Mucosa of gallbladder (tissue), 1 donor: ENCODE measurements at places on chromosomes 1 and 21. TPM values are rescaled to one million over a fixed set of nuclear protein-coding genes. Genes with fewer than 3 reads are reported as not detected.

DNA sequence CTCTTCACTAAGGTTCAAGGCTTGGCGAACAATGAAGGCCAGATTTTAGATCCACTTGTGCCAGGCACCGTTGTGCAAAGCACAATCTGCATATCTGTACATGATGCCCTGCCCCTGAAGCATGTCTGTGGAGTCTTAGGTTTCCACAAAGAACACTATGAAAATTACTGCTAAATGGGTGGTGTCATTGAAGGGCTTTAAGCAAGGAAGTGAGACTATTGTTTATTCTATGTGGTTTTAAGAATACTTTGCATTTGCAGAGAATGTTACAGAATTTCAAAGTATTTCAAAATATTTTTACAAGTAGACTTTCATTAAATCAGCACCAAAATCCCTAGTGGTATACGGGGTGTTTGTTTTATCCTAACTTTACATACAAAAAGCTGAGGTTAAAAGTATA is 8.8 kb downstream of the TSEN15 start:
- DNase-seq = no peak

GRCh38 chr1:193681422-193681821 is 495.0 kb upstream of the B3GALT2 start:
- no peak for DNase-seq

RPE65 gene
- not detected for total RNA-seq

DNA sequence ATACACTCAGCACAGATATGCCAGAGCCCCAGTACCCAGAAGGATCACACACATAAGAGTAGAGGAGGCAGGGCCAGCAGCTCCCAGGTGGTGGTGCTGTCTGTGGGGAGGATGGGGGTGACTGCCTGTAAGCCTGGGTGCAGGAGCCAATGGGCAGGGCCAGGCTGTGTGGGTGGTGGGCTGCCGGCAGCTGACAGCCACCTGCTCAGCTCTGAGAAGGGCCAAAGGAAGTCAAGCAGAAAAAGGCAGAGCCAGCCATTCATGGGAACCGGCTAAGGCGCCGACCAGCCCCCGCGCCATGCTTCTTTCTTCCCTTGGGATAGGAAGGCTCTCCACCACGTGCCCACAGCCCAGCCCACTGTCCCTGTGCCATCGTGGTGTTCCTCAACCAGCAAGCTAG is 14.1 kb downstream of the PIK3C2B start:
- no peak for DNase-seq

- DNase-seq = no peak
Measured at GRCh38 chr1:61812916-61813315, 70.6 kb downstream of the PATJ start.

UBXN10 gene
- 2.3 TPM for total RNA-seq

LYSMD1 gene
- 11.5 TPM for total RNA-seq

GRCh38 chr1:153210206-153210605 is 7.0 kb downstream of the LELP1 start:
- no peak for DNase-seq

DNA sequence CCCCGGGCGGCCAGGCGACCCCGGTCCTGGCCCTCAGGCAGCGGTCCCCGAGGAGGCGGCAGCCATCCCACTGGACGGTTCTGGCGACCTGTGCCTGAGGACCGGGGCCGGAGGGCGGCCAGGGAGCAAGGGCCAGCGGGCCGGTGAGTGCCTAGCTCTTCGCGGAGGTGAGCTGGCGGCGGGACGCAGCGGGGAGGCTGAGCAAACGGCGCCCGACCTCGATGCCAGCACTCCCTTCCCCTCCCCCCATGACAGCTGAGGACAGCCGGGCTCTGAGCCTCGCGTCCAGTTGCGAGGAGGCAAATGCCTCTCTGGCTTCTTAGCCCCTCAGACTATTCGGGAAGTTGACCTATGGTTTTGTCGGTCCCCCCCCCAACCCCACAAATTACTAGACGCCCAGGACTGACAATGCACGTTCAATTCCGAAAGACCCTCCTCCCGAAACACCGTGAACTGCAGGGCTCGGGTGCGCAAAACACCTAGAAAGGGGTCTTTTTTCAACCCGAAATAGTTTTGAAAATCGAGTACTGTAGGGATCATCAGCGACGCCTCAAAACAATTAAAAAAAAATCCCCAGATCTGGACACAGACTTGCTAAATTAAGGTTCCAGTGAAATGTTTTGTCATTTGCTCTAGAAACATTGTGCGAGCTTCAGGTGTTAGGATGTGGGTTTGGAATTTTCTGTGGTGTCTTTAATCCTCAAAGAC is 8.3 kb downstream of the CDKN2C start:
- peak; percentile 57 for DNase-seq

DNA sequence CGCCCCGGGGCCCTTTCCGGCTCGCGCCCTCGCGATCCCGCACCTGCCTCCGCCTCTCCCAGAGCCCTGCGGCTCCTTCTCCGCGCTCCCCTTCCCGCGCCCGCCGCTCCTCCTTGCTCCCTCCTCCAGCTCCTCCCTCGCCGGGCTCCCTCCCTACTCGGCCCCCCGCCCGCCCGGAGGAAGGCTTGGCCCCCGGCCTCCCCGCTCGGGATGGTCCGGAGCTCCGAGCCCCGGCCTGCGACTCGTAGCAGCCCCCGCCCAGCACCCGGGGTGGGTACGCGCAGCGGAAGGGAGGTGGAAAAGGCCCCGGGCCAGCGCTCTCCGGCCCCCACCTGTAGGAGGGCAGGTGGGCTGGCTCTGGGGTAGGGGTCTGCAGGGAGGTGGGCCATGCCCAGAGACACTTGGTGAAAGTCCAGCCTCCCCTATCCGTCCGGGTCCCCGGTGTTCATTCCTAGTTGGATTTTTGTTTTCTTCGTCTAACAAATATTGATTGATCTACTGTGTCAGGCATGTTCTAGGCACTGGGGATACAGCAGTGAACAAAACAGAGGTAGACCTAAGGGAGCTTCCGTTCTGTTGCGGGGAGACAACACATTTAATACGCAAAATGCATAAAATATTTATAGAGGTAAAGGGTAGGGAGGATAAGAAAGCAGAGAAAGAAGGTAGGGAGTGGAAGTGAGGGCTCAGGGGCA is at the start of gene HTR1D:
Gene HTR1D, minus strand, starts transcription at position 82 of the 695 bp plus-strand sequence. CDS start 23,283 bp downstream, outside the sequence.
- no peak for DNase-seq

DNA sequence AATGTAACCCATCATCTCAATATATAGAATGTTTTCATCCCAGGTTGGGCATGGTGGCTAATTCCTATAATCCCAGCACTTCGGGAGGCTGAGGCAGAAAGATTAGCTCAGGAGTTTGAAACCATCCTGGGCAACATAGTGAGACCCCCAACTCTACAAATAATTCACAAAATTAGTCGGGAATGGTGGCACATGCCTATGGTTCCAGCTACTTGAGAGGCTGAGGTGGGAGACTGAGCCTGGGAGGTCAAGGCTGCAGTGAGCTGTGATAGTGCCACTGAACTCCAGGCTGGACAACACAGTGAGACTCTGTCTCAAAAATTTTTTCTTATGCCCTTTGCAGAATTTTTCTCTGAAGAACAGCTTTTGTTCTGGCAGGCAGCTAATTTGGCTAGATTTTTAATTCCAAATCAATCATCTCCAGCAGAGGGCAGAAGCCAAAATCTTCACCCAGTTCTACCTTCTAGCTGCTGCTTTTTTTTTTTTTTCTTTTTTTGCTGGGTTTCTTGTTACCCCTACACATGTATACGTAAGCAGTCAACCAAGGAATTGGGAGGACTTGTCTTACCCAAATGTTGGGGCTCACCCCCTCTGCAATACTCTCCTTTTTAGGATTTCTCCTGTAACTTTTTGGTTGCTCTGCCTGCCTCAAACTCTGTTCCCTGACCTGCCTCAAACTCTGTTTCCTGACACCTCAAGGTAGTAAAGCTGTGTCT is 2.7 kb upstream of the RAD54L start:
- no peak for DNase-seq

DNA sequence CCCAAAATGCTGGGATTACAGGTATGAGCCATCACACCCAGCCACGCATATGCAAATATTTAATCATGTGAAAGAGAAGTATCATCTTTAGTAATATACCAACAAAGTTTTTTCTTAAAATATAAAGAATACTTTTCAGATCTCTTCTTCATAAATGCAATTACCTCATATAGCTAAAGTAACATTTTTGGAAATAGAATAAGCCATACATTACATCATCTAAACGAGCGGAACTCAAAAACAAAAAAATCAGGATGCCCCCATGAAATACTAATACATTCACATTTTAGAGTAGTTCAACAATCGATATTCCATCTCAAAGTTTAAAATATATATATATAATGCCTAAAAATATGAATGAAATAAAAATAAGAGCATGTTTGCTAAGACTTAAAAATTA is 4.7 kb downstream of the NDC1 start:
- no peak for DNase-seq

SSX2IP gene
- total RNA-seq = 22.3 TPM

GRCh38 chr21:41631564-41632461 is 123.9 kb upstream of the TMPRSS2 start:
- DNase-seq = peak; percentile 68

- DNase-seq = no peak
Measured at GRCh38 chr1:170634293-170634692, 29.6 kb upstream of the PRRX1 start.

OPRD1 gene
- not detected for total RNA-seq

WDR64 gene
- not detected for total RNA-seq

DNA sequence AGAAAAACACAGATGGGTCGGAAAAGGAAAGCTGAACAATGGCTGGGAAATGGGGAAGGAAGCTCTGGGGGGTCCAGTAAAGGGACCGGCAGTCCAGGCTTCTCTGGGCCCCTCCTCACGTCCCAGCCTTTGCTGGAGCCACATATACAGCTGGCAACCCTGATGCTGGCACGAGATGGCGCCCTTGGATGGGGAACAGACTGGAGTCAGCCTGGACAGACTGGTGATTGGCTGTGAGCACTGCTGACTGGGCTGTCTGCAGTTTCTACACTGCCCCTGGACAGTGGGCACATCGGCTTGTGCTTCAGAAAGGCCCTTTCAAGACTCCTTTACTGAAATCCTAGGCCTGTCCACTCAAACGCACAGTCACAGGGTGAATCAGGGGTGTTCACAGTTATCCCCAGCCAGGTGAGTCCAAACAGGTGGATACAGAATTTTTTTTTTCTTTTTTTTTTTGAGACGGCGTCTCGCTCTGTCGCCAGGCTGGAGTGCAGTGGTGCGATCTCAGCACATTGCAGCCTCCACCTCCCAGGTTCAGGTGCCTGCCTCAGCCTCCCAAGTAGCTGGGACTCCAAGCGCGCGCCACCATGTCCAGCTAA is 31.1 kb upstream of the ZBTB40 start:
- DNase-seq = peak; percentile 84

GRCh38 chr1:170471398-170472053 is 60.4 kb upstream of the GORAB start:
- DNase-seq = no peak

- DNase-seq = no peak
Measured at GRCh38 chr1:63323865-63324778, 1.8 kb downstream of the FOXD3 start.
